ENCODE measurements at places on chromosomes 2 and 18.
A peak's percentile ranks its signal among the peaks of the same experiment; 100 is the strongest.

GRCh38 chr2:40166006-40166405, 285.9 kb downstream of the SLC8A1 start:
- DNase-seq = peak; percentile 23

GRCh38 chr2:28089486-28089885, 199.0 kb downstream of the BABAM2 start:
- DNase-seq = no peak

- no peak for DNase-seq
These were observed 75.4 kb downstream of the STK25 start for GRCh38 chr2:241432824-241433448.

DNA sequence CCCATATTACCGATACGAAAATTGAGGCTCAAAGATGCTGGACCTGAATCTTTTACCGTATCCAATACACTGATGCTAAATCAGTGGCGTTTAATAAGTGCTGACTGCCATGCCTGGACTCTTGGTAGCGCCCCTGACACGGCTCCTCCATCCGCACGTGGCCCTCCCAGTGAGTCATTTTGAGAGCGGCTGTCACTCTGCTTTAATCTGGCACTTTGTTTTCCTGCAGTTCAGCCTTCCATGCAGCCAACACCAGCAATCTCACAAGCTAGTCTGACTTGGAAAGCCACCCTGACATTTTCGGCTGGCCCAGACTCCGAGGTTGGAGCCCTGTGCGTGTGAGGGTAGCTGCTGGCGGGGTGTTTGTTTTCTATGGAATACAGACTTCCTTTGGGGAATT, 155.1 kb upstream of the LMAN1 start:
- DNase-seq = no peak

DNA sequence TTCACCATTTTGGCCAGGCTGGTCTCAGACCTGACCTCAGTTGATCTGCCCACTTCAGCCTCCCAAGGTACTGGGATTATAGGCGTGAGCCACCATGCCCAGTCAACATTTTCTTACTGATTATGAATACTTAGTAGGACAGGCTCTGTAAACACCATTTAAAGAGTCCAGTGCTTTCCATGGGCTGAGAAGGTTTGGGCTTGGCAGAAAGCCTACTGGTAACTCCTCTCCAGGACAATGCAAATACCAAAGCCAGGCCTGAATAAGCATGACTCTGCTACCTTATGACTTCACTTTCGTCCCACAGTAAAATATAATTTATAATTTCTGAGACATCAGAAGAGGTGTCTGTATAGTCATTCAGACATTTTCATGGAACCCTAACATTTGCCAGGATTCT, 60.2 kb upstream of the FAM117B start:
- no peak for DNase-seq

- DNase-seq = no peak
These were observed 32.3 kb downstream of the MAP3K2 start for GRCh38 chr2:127355407-127356008.

DNA sequence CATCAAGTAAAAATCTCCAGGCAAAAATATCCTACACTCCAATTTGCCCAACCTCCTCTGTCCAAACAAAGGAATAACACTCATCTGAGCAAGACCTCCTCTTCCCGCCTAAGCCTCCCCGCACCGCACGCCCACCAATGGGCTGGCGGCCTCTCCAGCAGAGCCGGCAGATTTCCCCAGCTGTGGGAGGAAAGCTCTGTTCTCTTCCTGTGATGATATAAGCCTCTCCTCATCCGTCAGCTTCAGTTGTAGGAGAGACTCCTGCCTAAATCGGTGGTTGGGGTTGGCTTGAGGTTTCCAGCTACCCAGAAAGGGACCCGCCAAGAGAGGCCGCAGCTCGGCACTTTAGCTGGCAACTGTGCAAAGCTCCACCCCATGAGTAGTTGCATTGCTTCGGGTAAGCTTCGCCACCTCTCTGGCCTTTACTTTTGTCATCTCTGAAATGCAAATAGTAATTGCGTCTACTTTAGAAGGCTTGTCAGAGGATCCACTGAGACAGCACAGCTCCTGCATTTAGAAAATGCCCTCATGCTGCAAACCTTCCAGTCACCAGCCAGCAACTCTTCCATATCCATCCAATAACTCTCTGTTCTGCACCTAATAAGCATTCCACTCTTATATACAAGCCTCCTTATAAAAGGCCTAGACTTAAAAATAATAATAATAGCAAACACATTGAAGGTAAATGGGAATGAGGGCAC, 146.4 kb downstream of the MYT1L start:
- DNase-seq = no peak

- DNase-seq = no peak
These were observed 188.2 kb downstream of the ZFP36L2 start for GRCh38 chr2:43038034-43038695.

GRCh38 chr2:168894101-168894500, 3.9 kb upstream of the SPC25 start:
- DNase-seq = no peak

DNA sequence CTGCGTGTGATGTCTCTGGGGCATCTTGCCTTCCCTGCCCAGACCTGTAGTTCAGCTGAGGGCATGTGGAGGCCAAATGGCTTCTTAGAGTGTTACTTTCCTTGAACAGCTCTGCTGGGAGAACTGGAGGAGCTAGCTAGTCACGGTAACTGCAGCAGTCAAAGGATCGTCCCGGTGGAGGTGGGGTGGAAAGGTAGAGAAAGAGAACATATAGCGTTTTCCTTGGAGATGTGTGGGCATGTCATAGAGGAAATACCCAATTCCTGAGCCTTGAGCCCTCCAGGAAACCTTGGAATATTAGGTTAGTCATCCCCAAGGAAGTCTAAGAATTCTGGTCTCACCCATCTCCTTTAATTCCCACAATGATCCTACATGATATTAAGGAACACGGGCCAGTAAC, 33.5 kb upstream of the IL37 start:
- DNase-seq = no peak

GRCh38 chr2:135279209-135279608, 227.1 kb downstream of the RAB3GAP1 start:
- DNase-seq = no peak

GRCh38 chr2:230575642-230576324, 136.9 kb upstream of the CAB39 start:
- peak; percentile 13 for DNase-seq

GRCh38 chr2:239058766-239059165, 210.9 kb downstream of the TWIST2 start:
- no peak for DNase-seq

DNA sequence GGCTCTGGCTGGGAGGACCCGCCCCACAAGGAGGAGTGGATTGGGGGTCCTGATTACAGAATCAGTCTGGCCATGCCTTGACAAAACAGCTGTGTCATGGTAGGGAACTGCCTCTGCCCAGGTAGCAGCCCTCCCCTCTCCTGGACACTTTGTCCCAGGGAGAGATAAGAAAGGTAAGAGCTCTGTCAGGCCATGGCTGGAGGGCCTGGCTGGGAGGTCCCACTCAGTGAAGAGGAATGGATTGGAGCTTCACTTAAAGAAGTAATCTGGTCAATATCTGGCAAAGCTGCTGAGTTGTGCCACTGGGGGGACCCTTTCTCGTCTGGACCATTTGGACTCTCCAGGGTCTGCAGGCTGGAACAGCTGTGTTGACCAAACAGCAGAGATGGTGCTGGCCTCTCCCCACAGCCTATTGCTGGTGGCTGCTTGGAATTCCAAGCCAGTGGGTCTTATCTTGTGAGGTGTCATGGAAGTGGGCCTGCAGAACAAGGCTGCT, 75.4 kb downstream of the EPC2 start:
- no peak for DNase-seq

- DNase-seq = no peak
These were observed 61.7 kb downstream of the CTIF start for GRCh38 chr18:48600456-48601090.

- DNase-seq = no peak
These were observed 296.0 kb upstream of the MGAT5 start for GRCh38 chr2:133957724-133958480.

DNA sequence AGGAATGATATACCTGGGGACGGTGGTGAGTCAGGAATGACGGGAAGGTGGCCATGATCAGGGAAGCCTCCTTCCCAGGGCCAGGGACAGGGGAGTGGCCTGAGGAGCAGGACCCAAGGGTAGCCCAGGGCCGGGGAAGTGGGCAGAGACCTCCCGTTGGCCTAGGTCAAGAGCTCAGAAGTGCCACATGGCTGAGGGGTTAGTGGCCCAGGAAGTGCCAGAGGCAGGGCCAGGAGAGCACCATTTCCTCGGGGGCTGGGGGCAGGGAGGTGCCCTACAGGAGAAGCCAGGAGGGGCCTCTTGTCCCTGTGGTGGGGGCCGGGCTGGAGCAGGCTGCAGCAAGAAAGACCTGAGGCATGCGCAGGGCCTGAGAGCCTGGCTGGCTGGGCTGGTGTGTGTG, 152.3 kb upstream of the ZSWIM2 start:
- no peak for DNase-seq

DNA sequence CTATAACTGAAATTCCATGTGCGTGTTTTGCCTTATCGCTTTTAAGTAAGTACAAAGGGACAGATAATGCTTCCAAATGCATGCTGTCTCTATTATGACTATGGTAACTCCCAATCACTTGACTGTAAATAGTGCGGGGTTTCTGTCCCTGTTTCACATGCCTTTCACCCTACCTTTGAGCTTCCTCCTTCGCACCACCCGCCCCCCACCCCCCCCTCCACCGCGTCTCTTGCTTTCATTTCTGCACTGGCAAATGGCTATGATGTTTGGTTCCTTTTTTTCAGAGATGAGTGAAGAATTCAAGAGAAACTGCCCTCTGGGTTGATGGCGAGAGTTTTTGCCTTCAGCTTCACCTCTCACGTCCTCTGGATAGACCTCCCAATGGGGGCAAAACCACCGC, 25.0 kb upstream of the SPP2 start:
- DNase-seq = no peak

DNA sequence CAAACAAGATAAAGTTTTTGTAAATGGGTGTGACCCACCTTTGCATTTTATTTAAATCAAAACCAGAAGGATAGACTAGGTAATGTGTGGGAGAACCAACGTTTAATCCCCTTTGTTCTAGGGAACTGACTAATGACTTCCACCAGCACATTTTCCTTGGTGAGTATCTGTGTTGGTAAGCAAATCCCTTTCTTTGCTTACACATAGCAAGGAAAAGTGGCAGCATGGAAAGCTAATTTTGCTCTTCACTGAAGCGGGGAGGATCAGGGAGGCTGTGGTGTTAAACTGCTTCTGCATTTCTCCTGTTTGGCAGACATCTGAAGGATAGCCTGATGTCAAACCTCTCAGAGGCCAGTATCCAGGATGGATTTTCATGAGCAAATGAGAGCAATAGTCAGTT, 331.1 kb downstream of the PTPRM start:
- DNase-seq = no peak

GRCh38 chr2:156466739-156467405, 30.7 kb downstream of the GPD2 start:
- peak; percentile 1 for DNase-seq

GRCh38 chr2:120855855-120856405, 120.3 kb downstream of the GLI2 start:
- no peak for DNase-seq

GRCh38 chr2:78564666-78565065, 460.8 kb upstream of the REG3G start:
- DNase-seq = no peak

DNA sequence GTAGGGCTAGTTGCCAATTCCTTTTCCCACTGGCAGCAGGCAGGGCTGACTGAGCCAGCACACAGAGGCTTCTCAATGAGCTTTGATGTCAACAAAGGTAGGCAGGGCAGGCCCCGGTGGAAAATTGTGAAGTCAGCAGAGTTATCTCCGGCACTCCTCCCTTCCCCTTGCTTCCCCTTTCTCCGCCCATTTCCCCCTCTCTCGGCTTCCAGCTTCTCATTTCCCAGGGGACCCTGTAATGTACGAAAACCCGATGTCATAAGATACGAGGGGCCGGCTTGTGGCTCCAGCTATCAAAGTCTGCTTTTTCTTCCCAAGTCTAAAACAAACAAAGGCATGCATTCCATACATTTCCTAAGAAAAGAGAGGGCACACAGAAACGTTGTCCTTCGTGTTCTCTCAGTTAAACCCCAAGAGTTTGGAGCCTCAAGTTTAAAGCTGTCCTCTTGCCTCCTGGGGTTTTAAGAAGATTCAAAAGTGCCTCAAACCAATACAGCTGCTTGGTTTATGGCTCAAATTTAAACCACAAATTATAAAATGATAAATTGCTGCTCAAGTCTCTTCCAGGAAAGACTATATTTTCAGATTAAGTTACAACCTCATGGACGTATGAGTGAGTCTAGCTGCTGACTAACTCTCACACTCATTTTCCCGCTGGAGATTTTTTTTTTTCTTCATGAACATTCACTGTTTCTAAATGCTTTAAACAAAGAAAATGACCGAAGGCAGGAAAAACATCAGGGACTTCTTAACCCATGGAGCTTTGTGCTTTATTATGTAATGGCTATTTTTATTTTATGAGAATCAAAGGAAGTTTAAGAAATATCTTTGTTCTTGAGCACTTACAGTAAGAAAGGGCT, 27.2 kb upstream of the EML4 start:
- DNase-seq = no peak

DNA sequence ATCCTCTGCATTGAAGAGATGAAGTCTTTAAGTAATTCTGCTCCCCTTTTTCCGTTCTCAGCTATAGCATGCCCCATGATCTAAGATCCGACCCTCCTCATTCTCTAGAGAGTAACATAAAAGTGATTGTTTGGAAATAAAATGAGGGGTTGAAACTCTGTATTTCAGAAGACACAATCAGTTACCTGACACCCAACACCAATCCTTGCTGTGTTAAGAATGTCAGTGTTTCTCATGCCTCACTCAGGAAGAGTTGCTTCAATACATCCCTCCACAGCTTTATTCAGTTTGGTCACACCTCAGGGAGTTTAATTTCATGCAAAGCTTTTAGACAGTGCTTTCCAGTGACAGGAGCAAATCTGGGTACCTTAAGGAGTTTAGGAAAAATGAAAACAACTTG, 49.9 kb upstream of the RBBP8 start:
- no peak for DNase-seq

GRCh38 chr2:183495079-183495478, 370.8 kb downstream of the NUP35 start:
- DNase-seq = no peak

- DNase-seq = no peak
These were observed 111.7 kb downstream of the ACVR1 start for GRCh38 chr2:157764386-157764785.

DNA sequence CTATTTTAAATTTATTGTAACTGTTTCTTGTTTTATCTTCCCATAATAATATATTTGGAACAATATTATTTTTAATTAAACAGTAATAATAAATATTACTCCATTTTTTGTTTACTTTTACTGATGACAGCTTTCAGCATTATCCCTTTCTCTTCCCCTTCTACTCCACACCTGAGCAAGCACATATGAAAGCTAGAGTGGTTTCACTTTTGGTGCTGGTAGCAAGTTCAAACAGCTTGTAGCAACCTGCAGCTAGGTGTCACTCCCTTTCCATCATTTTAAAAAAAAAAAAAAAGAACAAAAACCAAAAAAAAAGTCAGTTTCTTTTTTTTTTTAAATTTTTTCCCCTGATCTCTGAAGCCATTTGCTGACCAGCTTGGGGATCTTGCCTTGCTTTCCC, 801.8 kb downstream of the CCDC85A start:
- no peak for DNase-seq

DNA sequence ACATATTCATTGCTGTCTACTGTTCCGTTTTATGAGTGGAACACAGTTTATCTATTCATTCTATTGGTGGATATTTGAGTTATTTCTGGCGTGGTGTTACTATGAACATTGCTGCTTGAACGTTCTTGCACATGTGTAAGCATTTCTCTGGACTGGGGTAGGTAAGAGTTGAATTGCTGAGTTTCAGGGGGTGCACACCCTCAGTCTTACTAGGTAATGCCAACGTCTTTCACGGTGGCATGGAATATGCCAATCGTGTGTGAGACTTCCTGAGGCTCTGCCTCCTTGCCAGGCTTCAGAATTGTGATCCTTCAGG, 56.4 kb upstream of the TXNDC2 start:
- DNase-seq = no peak
